Type B pancreatic cell (in vitro differentiated cells): ENCODE measurements at places on chromosomes 1 and 21.

DNA sequence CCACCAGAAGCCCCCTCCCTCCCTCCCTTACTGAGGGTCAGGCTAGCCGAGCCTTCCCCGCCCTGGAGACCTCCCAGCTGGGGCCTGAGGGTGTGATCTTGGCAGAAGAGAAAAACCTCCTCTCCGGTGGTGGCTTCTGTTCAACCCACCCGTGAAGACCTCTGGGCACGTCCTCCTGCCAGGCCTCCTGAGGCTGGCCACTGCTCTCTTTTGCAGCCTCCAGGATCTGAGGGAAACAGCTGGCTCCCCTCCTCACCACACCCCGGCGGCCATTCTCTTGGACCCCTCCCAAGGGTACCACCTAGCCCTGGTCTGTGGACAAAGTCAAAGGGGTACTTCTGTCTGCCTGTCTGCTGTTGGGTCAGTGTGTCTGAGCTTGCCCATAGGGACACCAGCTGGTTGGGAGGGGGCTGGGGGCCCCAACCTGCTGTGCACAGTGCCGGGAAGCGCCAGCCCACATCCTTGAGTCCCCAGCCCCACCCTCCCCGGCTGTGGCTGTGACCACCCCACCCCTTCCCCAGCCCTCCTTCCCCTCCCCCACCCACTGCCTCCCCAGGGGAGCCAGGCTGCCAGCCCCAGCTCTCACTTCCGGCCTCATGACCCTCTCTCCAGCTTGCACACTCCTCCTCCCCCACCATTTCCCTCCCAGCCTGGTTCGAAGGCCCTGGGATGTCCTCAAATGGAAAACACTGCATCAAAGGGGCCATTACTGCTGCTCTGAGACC is 48.1 kb downstream of the AHDC1 start:
- no peak for DNase-seq

GRCh38 chr1:244022864-244023440 is 28.1 kb upstream of the ZBTB18 start:
- DNase-seq: no peak

GRCh38 chr1:205861540-205861939 is 11.6 kb upstream of the PM20D1 start:
- no peak for DNase-seq

- no peak for DNase-seq
Observed at GRCh38 chr21:38350684-38351083, 93.9 kb downstream of the KCNJ15 start.

DNA sequence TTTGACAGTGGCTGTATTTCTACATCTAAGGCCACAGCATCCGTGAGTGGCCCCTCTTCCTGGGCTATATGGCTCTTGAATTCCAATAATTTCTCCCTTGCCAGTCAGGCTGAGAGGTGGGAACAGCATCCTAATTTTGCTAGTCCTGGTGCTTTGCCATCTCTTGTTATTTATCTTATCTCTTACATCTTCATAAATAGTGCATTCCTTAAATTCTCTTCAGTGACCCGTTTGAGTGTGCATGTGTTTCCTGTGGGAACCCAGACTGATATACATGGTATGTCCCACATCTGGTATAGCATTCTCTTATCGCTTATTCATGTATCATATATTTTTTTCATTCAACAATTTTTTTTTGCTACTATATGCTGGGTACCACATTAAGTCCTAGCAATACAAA is 9.9 kb downstream of the S100A11 start:
- no peak for DNase-seq

- no peak for DNase-seq
Observed at GRCh38 chr21:31778546-31778945, 46.6 kb upstream of the SCAF4 start.

GRCh38 chr1:214566158-214567104 is 15.0 kb upstream of the PTPN14 start:
- DNase-seq: no peak

DNA sequence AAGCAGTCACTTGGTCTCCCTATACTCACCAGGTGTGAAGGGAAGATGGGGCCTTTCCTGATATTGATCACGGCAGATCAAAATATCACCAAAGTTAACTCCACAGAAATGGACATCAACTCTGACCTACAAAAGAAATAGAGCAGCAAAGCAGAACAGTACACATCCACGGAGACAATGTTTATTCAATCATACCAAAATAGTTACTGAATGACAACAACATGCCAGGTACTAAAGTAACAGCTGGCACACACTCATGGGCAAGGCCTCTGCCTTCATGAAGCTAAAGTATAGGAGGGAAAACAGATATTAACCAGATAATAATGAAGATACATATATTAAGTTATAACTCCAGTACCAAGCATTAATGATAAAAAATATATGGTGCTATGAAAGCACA is 59.2 kb upstream of the RASAL2 start:
- DNase-seq: no peak

DNA sequence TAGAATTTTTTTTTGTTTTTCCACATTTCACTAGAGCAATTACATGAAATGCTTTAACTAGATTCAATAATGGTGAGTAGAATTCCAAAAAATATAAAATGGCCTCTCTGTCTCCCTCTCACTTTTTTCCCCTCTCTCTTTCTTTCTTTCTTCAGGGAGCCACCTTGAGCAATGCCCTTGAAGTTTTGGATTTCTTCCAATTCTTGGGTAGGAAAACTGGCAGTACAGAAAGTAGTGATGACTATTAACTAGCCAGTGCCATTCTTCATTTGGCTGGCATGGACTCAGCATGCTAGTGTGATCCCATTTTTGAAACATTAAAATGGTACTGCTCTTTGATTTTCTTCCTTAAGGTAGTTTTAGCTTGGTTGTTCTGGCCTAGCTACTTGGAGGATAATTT is 4.5 kb upstream of the FNBP1L start:
- DNase-seq: no peak

DNA sequence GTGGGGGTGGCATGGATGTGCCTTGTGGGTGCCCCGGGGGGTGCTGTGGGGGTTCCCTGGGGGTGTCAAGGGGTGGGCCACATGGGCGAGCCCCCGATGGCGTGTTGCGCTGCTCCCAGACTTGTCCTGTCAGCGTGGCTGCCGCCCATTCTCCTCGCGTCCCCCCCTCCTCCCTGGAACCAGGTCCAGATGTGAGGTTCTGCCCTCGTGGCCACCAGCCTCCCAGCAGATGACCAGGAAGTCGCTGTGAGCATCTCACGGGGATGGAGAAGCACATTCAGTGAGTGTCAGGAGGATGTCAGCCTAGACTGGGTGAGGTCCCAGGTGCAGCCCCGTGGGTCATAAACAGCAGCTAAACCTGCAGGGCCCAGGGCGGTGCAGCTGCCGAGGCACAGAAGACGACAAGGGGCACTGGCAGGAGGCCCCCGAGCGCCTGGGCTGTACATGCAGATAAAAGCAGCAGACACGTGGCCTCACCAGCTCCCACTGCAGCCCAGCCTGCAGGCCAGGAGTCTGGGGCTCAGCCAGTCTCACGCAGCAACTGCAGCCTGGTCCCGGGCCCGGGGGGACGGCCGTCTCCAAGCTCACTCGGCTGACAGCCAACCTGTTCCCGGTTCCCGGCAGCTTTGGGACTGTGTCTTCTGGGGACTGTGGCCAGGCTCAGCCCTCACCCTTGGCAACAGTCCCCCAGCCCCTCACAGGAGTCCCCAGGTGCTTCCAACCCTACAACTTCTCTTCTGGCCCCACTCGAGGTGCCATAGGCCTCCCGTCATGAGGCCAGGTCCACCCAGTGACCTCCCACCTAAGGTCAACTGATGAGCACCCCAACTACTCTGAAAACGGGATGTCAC is 17.5 kb upstream of the COL6A2 start:
- peak; percentile 70 for DNase-seq

DNA sequence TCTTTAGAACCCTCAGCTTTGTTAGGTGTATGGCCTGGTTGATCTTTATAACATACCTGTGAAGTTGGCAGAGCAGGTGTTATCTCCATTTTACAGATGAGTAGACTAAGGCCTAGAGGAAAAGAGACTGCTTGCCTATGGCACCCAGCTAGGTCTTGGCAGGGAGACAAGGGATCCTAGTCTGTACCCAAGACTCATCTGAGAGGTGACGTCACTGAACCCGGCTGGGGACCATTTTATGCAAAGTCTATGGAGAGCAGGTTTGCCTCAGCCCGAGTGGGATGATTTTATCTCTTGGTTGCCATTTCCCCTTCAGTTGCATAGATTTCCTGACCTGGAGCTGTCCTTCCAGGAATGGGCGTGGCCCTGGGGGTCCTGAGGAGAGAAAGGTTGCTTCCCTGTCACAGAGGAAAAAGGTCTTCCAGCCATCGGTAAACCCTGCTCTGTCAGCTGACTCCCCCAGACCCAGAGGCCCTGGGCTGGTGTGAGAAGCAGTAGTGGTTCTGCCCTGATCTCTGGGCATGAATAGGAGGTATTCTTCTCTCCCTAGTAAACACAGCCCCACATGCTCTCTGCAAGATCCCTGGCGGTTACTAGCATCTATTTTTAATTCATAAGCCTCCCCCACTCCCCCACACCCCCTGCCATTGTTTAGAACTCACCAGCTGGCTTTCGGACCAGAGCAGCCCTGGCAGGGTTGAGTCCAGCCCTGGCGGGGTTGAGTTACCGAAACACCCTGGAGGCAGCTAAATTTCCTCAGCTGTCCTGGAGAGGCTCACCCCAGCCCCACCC is 19.6 kb downstream of the TMCC2 start:
- DNase-seq: no peak

DNA sequence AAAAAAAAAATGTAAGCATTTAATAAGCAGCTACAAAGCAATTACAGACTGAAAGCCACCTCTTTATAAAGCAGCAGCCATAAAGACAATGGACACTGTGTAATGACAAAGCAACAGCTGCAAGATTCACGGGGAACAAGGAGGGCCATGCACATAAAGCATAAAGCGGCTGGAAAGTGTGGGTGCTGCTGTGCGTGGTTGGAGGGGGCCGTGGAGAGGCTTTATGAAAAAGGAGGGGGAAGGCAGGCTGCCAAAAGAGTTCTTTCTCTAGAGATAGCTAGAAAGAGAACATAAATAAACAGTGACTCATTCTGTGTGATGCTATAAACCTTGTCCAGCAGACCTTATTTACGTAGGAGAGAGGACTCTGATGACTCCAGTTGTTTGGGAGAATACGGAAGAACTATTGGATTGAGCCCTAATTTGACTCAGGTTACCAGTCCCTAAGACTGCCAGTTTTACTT is 49.3 kb downstream of the ADAMTS1 start:
- DNase-seq: no peak

DNA sequence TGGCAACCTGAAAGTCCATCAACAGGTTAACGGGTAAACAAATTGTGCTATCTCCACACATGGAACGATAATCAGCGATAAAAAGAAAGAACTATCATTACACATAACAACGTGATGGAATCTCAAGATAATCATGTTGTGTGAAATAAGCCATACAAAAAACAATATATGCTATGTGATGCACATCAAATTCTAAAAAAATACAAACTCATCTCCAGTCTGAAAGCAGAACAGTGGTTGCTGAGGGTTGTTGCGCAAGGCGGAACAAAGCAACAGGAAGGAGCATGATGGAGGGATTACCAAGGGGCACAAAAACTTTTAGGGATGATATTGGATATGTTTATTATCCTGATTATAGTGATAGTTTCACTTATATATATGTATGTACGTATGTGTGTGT is 324.8 kb downstream of the VAV3 start:
- DNase-seq: no peak

GRCh38 chr1:216210081-216210480 is 213.2 kb downstream of the USH2A start:
- no peak for DNase-seq

- DNase-seq: no peak
Observed at GRCh38 chr1:106846656-106847055, 209.8 kb upstream of the PRMT6 start.

GRCh38 chr21:41861987-41862386 is 17.2 kb downstream of the PRDM15 start:
- no peak for DNase-seq

GRCh38 chr1:55304229-55304740 is 89.1 kb upstream of the USP24 start:
- no peak for DNase-seq

GRCh38 chr1:118018060-118018459 is 88.5 kb downstream of the WDR3 start:
- no peak for DNase-seq

- no peak for DNase-seq
Observed at GRCh38 chr1:70504176-70504820, 93.2 kb downstream of the CTH start.

GRCh38 chr1:59026472-59026948 is 242.7 kb upstream of the JUN start:
- DNase-seq: no peak

GRCh38 chr1:18144916-18145647 is 37.5 kb downstream of the IGSF21 start:
- no peak for DNase-seq

GRCh38 chr1:197788741-197789739 is 13.8 kb upstream of the DENND1B start:
- no peak for DNase-seq

DNA sequence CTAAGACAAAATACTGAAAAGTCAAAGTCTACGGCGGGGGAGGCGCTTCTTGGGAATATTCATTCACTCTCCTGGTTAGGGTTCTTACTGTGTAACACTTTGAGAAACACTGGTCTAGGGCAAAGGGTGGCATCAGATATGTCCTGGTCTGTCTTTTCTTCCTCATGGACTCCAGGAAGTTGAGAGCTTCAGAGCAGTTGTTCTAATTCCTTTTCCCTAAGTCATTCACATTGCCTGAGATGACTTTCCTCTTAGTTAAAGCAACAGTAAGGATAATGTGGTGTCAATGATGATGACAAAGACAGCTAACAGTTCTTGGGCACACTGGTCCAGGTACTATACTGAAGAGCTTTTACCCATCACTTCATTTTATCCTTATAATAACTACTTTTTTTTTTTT is 27.0 kb downstream of the FGGY start:
- no peak for DNase-seq

DNA sequence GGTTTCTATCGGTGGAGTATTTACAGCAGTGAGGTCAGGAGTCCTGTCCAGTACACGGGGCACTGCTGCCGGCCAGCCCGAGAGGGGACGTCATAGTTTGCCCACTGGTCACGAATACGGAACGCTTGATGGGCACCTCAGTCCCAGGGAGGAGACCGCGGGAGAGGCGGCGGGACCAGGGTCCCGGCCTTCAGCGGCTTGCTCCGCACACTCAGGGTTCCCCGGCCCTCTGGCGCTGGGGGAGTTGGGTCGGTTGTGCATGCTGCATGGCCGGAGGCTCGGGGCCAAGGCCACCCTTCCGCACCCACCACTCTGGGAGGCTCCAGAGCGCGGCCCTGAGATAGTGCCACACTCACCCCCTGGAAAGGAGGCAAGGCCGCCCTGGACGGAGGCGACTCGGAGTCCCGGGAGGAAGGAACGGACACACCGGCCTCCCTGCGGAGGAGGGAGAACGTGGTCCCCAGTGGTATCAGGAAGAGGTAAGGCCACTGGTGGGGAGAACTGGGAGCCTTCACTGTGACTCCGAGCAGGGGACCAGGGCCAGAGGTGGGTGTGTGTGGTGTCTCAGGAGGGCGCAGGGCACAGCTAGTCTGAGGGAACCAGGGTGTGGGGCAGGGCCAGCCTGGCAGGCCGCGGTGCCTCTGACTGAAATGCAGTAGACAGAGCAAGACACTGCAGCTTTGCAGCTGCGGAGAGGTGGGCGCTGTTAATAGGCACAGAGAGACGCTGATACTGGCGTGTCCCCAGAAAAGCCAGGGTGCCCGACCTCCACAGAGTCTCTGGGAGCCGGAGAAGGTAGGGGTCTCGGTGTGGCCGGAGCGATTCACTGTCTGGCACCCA is 28.6 kb upstream of the PRSS38 start:
- DNase-seq: peak; percentile 68
